ENCODE measurements at places on chromosomes 2 and 18.

- DNase-seq = no peak
Measured at GRCh38 chr2:45712570-45712969, 61.1 kb downstream of the PRKCE start.

DNA sequence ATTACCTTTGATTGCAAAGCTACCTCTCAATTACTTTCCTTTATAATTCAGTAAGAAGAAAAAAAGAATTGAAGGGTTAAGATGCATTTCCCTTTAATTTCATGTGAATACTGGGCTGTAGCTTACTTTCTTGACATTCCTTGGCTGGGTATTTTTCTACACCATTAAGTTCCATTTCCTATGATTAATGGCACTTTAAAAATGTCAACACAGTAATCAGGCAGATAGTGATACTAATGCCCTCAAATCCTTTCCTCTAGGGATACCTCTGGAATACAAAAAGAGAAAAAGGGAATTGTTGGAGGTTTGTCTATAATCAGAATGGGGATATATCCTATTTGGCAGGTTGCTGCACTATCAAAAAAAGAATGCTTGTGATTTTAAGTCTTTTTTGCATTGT, 216.9 kb downstream of the SRBD1 start:
- no peak for DNase-seq

- no peak for DNase-seq
Measured at GRCh38 chr18:1657876-1658275, 753.2 kb downstream of the ADCYAP1 start.

GRCh38 chr2:85780316-85781012, 26.7 kb downstream of the ATOH8 start:
- DNase-seq = no peak

DNA sequence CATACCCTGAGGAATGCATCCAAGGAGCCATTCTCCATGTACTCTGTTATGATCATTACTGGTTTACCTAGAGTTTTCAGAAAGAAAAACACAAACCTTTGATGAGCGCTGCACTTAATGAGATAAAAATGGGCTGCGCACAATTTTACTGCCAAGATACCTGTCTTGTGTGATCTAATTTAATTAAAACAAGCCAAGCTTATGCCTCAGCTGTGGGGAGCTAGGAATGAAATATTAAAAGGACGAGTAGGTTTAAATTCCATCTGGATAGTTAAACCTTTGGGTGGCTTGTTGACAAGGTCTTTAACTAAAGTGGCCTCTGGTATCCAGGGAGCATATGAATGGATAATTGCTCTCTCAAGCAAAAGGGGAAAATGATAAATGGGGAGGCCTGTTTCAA, 135.0 kb downstream of the EPHA4 start:
- DNase-seq = no peak

- no peak for DNase-seq
Measured at GRCh38 chr18:74419761-74420160, 37.3 kb downstream of the DIPK1C start.

DNA sequence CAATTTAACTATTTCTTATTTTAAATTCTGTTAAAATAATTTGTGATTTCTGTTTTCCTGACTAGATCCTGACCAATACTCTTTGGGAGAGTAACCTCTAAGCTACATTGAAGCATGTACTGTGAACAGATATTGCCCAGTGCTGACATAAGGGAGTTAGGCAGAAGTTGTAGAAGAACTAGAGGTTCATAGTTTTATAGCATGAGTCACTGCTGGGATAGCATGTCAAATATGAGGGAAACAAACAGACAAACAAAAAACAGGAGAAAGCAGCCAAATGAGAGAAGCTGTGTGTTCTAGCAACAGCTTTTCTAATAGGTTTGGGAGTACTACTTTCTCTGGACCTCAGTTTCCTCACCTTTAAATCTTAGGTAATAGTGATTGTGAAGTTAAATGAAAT, 72.4 kb downstream of the CERS6 start:
- peak; percentile 50 for DNase-seq

GRCh38 chr2:196125596-196125995, 45.8 kb downstream of the STK17B start:
- no peak for DNase-seq

DNA sequence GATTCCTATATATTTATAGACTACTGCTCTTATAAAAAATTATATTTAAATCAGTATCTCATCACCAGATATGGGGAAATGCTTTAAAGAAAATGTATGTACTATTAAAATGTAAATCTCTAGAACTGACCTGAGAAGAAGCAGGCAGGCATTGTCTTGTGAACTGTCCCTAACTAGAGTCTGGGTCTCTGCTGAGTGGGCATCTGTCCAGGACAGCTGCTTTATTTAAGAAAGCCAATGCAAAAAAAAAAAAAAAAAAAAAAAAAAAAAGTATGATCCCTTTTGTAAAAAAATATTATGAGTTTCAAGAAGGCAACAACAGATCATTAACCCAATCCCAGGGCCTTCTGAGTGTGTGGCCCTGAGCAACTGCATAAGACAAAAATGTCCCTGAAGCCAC, 66.0 kb downstream of the PAX3 start:
- DNase-seq = no peak

- no peak for DNase-seq
Measured at GRCh38 chr2:182220335-182220734, 206.5 kb downstream of the PDE1A start.

DNA sequence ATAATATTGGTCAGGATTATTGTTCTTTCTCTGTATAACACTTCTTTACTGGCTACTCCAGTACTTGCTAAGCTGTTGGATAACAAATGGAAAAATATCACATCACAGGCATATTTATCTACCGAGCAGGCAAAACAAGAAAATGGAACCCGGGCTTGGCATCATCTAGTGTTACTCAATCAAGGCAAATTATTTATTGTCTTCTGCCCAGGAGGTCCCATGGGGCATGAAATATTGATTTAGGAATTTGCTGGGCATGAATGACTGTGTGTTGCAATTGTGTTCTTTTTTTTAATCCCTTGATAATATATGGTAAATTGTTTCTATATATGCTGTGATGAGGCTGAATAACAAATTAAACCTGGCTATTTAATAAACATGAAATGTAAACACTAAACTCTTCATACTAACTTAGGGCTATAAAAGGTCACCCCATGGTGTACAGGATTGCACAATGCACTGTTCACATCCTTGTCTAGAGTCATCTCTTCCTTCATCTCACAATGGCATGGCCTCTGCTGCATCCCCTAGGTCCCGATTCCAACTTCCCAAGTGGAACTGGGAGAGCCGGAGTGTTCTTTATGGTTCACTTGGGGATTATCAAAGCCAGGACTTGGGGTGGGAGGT, 2.2 kb upstream of the PARD3B start:
- DNase-seq = no peak

GRCh38 chr2:118974103-118974993, 32.4 kb downstream of the MARCO start:
- DNase-seq = peak; percentile 87

- peak; percentile 41 for DNase-seq
Measured at GRCh38 chr2:175445281-175445680, 263.8 kb upstream of the ATP5MC3 start.

- DNase-seq = no peak
Measured at GRCh38 chr2:7348761-7349160, 431.5 kb downstream of the RNF144A start.

GRCh38 chr18:58484989-58485981, 143.6 kb downstream of the ALPK2 start:
- DNase-seq = no peak

- peak; percentile 58 for DNase-seq
Measured at GRCh38 chr2:141554810-141555209, 576.0 kb downstream of the LRP1B start.

GRCh38 chr2:10465910-10466309, 17.8 kb upstream of the ODC1 start:
- no peak for DNase-seq

- no peak for DNase-seq
Measured at GRCh38 chr2:237557633-237558015, 8.8 kb upstream of the PRLH start.
